ENCODE measurements at places on chromosomes 4 and X. TPM values are rescaled to one million over a fixed set of nuclear protein-coding genes. Genes with fewer than 3 reads are reported as not detected.
A peak's percentile ranks its signal among the peaks of the same experiment; 100 is the strongest.

GRCh38 chrX:19372170-19372546, 28.4 kb downstream of the PDHA1 start:
- DNase-seq: peak; percentile 80

GRCh38 chr4:2898001-2898400, 54.4 kb downstream of the ADD1 start:
- no peak for DNase-seq

DNA sequence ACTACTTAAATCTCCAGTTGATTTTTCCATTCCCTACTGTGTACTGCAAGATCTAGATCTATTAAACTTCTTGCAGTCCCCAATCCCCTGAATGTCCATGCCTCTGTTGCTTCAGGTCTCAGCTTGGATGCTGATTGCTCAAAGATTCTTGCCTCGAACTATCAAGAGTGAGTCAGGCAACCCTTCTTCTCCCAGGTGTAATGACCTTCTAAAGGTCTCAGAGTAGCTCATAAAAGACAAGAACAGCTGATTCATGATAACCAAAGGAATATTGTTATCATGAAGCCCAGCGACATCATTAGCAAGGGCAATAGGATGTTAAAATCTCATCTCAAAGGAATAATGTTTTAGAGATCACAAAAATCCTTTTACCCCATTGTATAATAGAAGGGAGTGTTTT, 6.8 kb upstream of the FABP2 start:
- no peak for DNase-seq

- no peak for DNase-seq
Observed at GRCh38 chr4:21452931-21453330, 495.6 kb downstream of the KCNIP4 start.

DNA sequence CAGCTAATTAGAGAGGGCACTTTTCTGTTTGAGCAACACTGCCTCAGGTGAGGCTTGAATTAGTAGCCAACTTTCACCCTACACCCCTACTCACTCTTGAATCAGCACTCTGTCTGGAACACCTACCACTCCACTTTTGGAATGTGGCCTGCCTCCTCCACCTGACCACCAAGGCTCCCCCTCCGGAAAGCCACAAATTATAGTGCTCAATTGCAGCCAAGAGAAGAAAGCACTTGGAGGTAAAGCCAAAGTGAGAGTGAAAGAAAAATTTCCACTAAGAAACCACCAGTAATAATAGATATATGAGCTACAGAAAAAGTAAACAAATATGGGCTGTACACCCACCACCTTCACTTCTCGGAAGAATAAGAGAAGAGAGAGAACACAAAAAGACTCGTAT, 41.1 kb downstream of the PPP3CA start:
- DNase-seq: peak; percentile 18

GRCh38 chrX:134737061-134737460, 78.8 kb upstream of the PLAC1 start:
- DNase-seq: no peak

GRCh38 chr4:139137763-139138162, 39.3 kb downstream of the ELF2 start:
- no peak for DNase-seq

- no peak for DNase-seq
Observed at GRCh38 chr4:38193236-38193863, 233.2 kb downstream of the PTTG2 start.

- no peak for DNase-seq
Observed at GRCh38 chr4:169098054-169098497, 88.0 kb upstream of the CBR4 start.

GRCh38 chr4:47526281-47526680, 41.2 kb downstream of the ATP10D start:
- DNase-seq: no peak

DNA sequence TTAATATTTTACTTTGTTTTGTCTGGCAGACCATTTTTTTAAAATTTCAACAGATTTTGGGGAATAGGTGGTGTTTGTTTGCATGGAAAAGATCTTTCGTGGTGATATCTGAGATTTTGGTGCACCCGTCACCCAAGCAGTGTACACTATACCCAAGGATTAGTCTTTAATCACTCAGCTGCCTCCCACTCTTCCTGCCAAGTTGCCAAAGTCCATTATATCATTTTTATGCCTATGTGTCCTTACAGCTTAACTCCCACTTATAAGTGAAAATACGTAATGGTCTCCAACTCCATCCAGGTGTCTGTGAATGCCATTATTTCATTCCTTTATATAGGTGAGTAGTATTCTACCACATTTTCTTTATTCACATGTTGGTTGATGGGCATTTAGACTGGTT, 281.7 kb upstream of the GK2 start:
- no peak for DNase-seq

Gene C4orf36
- 0.61 TPM for total RNA-seq

GRCh38 chr4:177517862-177518261, 75.6 kb upstream of the AGA start:
- DNase-seq: no peak

DNA sequence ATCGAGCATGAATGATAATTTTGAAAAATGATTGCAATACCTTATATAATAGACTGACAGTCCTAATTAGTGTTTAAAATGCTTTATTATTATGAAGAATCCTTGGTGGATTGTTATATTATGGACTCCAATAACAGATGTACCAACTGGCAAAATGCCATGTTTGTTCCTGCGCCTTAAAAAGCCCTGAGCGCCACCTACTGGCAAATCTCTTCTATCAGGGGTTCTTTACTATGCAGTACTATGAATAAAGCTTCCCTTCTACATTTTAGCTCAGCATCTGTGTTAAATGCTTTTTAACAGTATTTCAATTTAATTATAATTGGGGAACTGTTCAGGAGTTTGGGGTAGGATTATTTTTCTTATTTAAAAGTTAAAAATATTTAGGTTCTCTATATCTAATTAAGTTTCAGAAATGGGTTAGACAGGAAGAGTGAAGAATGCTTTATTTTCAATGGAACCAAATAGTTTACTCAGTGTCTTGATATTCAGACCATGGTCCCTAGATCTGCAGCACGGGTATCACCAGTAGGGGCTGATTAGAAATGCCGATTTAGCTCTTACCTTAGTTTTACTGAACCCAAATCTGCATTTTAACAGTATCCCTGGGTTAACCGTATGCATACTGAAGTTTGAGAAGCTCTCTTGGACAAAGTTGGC, 20.0 kb downstream of the CFAP97 start:
- peak; percentile 78 for DNase-seq

Gene CPE
- total RNA-seq: not detected

GRCh38 chr4:130131536-130131935, 1035.6 kb downstream of the C4orf33 start:
- DNase-seq: no peak

Measured in activated CD4-positive, alpha-beta memory T cell treated with anti-CD3 and anti-CD28 coated beads for 36 hours (primary cell).